ENCODE measurements at places on chromosomes 1 and 21.
A peak's percentile ranks its signal among the peaks of the same experiment; 100 is the strongest.

DNA sequence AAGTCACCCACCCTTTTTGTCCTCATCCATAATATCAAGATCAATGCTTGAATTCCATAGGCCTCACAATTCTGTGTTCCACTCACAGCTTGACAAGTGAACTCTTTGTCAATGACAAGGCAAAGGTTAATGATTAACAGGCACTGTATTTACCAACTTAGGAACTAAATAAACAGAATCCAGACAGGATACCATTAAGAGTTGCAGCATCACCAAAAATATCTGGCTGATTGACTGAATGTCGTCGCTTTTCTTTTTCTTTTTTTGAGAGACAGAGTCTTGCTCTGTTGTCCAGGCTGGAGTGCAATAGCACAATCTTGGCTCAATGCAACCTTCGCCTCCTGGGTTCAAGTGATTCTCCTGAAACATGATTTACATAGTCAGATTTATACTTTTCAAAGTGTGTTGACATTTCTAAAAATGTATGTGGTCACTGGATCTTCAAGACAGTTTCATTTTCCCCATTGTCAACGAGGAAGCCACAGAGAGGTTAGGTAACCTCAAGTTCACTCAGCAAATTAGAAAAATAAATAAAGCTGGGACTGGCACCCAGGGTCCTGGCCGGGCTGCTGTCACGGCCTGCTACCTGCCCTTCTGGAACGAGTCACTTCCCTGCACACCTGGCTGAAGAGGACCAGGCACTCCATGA, 81.0 kb downstream of the PDE9A start:
- no peak for DNase-seq

GRCh38 chr1:53319296-53320101, 8.4 kb downstream of the LRP8 start:
- no peak for DNase-seq

- no peak for DNase-seq
Measured at GRCh38 chr1:228037401-228038386, 30.9 kb downstream of the WNT3A start.

GRCh38 chr1:109443476-109443875, 17.2 kb upstream of the PSMA5 start:
- no peak for DNase-seq

DNA sequence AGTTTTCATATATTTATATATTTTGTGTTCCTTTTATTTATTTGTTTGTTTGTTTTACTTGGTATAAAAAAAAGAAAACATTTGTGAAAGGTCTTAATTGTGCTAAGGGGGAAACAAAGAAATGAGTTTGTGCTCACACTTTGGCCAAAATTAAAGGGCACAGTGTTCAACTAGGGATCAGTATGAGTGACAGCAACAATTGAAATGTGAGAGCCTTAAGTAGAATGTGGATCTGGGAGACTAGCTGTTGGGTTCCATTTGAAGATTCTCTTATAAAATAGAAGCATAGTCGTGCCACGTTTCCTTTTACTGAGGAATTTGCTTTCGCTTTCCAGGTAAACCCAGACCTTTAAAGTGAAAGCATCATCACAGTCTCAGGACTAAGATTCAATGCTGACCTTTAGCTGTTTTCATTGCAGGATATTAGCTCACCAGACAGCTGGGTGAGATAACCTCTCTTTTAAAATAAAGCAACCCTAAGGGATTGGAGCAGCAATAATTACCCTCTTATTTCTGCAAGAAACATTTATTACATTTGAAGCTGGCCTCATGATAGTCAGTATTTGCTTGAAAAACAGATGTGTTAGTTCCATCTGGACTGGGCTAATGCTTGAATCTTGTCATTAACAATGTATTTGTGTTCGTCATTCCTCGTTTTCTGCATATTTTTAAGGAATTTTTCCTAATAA, 37.1 kb upstream of the CD55 start:
- no peak for DNase-seq

DNA sequence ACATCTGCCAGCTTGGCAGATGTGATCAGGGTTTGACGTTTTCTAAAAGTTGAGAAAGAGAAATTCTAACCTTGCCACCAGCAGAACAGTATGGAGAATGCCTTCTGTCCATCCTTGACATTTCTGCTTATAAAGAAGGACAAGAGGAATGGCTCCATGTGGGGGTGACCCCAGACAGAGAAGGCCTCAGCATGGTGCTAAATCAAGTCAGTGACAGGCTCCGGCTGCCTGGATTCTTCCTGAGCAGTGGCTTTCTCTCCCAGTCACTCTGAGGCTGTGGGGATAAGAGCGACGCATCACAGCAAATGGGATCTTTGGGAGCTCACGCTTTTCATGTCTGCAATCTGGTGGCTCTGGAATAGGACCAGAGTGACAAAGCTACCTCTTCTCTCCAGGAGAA, 640.2 kb upstream of the CAMK1G start:
- DNase-seq, result no peak

DNA sequence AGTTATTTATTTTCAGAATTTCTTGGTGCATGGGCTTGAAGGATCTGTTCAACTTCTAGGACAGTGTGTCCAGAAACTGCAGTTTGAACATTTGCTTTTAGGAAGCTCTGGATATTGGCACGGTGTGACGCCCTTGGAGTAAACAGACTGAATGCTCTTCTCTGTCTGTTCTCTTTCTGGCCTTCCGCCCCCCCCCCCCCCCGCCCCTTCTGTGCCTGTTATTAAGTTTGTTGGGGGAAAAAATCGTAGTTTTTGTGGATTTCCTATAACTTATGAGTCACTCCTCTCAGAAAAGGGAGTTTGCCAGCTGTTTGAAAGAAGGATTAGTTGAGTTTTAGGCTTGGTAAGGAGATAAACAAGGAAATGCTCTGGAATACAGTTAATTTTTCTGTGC, 1.2 kb downstream of the KCTD3 start:
- DNase-seq, result no peak

GRCh38 chr1:73775896-73776295, 422.1 kb downstream of the LRRIQ3 start:
- no peak for DNase-seq

DNA sequence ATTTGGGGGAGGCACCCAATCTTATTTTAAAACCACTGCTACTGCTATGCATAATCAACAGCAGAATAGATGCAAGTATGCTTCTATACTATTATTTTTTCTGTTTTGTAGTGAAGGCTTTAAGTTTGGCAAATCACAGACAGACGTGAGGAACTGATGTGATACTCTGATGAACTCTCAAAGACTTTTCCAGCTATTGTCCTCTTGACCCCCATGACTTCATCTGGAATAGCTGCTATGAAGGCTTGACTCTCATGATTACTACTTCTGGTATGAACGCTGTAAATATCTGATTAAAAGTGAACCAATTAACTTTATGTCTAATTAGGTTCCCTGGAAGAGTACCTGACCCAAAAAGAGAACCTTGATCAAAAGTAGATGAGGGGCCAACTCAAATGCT, 49.1 kb downstream of the EYA3 start:
- DNase-seq, result no peak

GRCh38 chr1:109309347-109309746, 2.5 kb upstream of the MYBPHL start:
- DNase-seq, result no peak

DNA sequence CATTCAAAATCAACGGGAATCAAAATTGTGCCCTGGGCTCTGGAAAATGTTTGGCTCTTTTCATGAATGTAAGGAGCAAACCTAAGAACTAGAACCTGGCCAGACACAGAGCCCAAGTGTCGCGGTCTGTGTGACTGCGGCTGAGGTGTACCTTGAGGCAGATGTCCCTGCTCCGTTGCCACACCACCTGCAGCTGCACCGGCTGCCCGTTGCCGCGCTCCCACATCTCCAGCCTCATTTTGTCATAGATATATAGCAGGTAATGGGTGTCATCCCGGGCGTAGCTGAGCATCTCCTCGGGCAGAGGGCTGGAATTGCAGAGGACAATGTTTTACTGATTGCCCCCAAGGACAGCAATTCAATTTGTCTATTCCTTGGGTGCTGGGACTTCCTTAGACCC, 18.7 kb downstream of the EXOSC10 start:
- no peak for DNase-seq

- DNase-seq, result no peak
Measured at GRCh38 chr1:6205849-6206519, at the start of gene RNF207. Gene RNF207, plus strand, starts transcription at chr1:6206119. Its CDS starts 417 bp downstream, at chr1:6206536.

DNA sequence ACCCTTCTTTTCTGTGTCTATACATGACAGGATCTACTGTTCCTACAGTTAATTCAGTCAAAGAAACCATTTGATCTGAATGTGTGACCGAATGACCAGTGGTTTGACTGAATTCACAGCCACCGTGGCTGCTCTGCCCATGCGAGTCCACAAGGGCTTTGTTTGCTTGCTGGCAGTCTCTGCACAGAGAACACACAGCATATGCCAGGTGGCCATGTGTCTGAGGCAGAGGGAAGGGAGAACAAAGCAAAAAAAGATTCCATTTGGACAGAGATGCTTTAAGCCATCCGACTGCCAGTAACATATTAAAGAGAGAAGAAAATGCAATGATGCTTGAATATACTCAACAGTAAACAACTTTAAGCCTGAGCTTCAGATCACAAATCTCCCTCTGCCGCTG, 737.8 kb upstream of the CXADR start:
- peak; percentile 2 for DNase-seq

GRCh38 chr21:27831177-27831576, 864.3 kb upstream of the ADAMTS5 start:
- no peak for DNase-seq

GRCh38 chr21:39980241-39980820, 113.1 kb downstream of the PCP4 start:
- DNase-seq, result no peak

- DNase-seq, result no peak
Measured at GRCh38 chr21:31509194-31510017, 150.1 kb upstream of the SOD1 start.

Data from substantia nigra (tissue), 51 donors.